ENCODE measurements at places on chromosomes 1 and 21.
A peak's percentile ranks its signal among the peaks of the same experiment; 100 is the strongest.

DNA sequence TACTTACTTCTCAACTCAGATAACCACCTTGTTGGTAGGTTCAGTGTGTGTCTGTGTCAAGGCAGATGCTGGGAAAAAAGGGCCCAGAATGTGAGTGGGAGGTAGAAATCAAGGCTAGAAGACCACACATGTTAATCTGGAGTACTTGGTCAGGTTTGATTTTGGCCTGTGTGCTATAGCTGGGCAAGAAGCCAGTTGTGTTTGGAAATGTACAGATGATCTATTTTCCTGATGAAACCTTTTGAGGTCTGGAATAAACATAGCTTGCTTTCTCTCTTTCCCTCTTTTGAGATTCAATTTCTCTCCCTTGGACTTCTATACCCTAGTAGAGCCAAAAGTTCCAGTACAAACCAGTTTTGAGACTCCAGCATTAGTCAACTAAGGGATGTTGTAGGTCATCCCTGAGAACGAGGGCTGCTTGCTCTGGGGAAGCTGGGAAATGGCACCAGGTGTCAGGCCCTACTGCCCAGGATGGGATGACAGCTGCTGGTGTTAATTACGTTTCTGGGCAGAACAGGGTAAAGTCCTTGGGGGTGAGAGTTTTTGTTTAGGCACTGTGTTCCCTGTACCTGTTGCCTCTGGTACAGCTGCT lies 15.8 kb downstream of the MAPKAPK2 start:
- peak; percentile 94 for DNase-seq

- peak; percentile 21 for DNase-seq
Observed at GRCh38 chr21:15159382-15160020, 94.7 kb upstream of the NRIP1 start.

- DNase-seq: peak; percentile 29
Observed at GRCh38 chr1:216464489-216464888, 41.2 kb upstream of the USH2A start.

DNA sequence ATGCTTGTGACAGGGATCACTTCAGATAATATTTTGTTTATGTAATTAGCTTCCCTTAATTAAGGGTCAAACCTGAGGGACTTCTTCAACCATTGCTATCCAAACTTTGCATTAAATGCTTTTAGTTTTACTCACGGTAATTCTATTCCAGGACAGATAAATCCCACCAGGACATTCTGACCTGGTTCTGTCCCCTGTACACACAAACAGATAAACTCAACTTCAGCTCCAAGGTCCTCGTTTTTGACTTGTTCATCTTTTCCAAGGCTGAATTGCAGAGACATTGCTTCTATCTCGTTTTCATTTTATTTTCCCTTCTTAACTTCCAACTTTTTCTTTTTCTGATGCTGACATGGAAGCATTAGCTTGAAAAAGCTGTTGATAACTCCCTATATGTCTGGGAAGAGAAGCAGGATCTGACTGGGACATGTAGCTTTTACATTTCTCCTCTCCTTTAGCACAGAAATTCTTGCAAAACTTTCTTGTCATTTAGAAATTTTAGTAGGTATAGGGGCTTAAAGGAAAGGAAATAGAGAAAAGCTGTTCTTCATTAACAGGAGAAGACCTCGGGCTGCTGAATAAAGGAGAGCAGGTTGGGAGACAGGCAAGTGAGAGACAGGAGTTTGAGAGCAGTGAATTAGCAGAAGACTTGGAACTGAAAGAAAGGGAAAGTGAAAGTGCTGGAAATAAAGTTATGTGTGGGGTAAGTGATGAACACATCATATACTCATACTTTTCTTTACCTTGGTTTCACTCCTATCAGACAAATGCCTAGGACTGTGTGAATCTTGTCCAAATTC lies 231.7 kb upstream of the B3GALT2 start:
- DNase-seq: peak; percentile 64

DNA sequence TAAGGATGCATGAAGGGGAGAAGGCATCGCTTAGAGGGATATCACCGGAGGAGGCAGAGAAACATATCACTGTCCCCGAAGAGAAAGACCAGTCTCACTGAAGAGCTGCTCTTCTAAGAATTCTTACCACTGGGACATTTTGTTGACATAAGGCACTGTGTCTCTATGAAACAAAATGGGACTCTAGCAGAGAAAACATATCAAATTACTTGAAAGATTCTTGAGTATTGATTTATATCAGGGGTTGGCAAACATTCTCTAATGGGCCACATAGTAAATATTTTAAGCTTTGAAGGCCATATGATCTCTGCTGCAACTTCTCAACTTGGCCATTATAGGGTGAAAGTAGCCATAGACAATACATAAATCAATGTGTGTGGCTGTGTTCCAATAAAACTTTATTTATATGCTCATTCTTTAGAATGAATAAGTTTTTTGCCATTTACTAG lies 41.0 kb upstream of the GREM2 start:
- DNase-seq: peak; percentile 68

GRCh38 chr1:9242338-9242969 lies 7.9 kb downstream of the H6PD start:
- DNase-seq: no peak

DNA sequence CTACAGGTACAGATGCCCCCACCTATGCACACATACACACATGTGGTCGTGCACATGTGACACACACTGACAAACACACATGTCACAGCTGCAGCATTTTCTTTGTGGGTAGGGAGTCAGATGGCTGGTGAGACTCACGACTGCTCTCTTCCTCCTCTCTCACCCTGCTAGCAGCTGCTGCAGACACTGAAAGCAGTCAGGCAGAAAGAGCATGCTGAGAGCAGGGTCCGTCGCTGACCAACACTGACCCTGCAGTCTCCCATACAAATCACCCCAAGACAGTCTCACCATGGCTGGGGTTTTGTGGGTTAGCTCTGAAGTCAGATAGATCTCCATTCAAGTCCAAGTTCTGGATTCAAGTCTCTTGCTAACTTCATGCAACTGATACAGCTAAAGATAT lies 188.3 kb downstream of the ASTN1 start:
- peak; percentile 9 for DNase-seq

DNA sequence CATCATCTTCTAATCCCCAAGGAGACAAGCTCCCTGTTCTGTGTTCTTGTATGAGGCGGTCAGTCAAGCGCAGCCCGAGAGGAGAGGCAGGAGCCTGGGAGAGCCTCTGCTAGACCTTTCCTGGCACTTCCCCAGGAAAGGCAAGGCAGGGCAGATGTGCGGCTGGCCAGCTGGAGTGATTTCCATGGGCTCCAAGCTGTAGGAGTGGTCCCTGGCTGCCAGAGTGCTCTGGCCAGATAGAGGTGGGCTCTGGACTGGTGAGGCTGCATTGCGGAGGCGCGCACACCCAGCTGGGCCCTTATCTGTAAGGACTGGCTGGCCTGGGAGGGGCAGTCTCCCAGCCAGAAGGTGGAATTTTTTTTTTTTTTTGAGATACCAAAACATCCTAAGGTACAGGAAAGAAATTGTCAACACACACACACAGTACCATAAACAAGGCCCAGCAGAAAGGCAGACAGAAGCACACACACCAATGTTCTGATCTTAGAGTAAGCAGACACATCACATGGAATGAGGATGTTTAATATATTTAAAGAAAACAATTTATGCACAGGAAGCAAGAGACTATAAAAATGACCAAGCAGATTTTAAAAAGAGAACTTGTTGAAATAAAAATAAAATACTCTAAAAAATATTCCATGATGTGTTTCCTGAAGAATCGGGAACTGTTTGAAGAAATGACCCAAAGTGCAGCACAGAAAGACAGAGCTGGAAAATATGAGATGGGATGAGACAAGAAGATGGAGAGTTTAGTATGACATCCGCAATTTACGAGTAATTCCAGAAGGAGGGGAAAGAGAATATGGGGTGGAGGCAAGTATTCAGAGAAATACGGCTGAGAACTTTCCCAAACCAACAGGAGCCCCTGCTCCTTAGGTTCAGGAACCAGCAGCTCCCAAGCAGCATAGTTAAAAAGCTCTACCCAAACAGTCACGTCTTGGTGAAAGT lies 13.4 kb downstream of the IBA57 start:
- DNase-seq: no peak

GRCh38 chr21:41821081-41821755 lies 54.4 kb upstream of the RIPK4 start:
- no peak for DNase-seq

Data from DMS53 (cell line).